DMS79 (cell line): ENCODE measurements at places on chromosomes 16 and 17.

DNA sequence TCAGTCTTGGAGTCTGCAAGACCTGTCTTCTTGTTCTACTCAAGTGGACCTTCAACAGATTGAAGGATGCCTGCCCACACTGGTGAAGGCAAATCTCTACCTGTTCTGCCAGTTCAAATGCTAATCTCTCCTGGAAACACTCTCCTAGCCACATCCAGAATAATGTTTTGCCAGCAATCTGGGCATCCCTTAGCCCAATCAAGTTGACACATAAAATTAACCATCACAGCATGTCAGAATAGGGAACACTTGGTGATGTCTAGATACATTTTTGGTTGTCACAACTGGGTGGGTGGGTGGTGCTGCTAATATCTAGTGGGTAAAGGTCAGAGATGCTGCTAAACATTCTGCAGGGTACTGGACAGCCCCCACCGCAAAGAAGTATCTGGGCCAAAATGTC lies 744.9 kb upstream of the SOX9 start:
- no peak for DNase-seq

- DNase-seq = no peak
Measured at GRCh38 chr17:82244413-82245133, 15.7 kb downstream of the SLC16A3 start.

GRCh38 chr17:64331931-64332493 lies 58.6 kb downstream of the PECAM1 start:
- no peak for DNase-seq

GRCh38 chr17:12421077-12421476 lies 244.6 kb upstream of the MYOCD start:
- DNase-seq = no peak

DNA sequence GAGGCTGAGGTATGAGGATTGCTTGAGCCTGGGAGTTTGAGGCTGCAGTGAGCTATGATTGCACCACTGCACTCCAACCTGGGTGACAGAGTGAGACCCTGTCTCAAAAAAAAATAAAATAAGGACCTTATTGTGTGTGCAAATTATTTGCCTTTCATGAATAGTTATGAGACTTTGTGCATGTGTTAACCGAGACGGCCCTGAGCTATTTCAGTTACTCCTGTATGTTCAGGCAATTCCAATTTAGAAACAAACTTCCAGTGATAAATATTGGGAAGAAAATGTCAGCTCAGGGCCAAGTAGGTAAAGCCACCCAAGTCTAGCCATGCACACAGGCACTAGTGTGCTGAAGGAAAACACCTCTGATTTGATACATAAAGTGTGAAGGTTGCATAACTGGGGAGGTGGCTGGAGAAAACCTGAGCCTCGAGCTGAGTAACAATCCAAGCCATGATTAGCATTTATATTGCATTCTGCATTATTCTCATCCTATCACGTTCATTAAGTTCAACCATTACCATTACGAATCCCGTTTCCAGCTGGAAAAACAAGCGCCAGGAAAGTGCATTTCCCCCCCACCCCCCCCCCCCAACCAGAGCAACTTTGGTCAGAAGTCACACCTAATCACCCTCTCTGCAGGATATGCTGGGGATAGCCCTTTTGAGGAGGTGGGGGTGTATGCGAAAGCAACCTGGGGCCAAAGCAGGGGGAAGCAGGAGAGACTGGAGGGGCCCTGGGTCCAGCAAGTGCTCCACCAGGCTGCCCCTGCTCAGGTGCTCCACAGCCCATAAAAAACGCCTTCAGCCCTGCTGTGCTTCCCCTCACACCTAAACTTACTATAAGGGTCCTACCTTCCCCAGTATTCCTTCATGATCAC lies 18.6 kb upstream of the ENDOV start:
- DNase-seq = no peak

- peak; percentile 99 for DNase-seq
Measured at GRCh38 chr17:49873466-49873865, 25.6 kb upstream of the TAC4 start.

DNA sequence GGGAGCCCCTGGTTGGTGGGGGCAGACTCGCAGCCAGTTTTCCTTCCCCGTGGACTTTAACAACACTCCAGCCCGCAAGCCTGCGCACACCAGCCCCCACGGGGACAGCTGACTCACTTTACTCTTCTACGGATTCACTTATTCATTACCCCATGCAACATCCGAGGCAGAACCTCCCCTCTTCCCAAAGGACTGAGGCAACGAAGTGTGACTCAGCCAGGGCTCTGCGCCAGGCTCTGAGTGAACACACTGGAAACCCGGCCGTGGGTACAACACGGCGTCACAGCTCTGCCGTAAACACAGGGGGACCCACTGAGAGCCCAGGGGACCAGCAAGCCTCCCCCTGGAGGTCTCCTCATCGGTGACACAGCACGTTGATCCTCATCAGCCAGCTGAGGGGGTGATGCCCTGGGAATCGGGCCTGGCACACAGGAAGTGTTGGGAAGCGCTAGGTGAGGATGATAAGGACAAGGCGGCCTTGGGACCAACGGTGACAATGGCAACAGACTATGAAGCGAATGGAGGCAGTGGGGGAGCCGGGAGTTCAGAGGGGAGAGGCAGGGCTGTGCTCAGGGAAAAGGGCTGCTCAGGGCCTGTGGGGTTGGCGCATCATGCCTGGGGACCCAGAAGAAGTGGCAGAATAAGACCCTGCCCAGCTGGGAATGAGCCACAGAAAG lies 14.6 kb downstream of the COTL1 start:
- DNase-seq = peak; percentile 20

DNA sequence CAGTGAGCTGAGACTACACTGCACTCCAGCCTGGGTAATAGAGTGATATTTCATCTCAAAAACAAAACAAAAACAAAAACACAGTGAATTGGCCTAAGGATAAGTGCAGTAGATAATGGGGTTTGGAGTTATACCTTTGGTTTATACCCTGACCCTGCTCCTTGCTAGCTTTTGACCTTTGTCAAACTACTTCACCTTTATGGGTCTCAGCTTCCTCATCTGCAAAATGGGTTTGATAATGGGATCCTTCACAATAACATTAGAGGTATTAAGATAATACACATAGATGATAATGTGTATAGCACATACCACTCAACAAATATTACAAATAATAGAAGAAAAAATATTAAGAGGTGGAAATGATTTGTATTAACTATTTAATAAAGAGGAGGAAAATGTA lies 85.9 kb downstream of the STXBP4 start:
- DNase-seq = no peak

DNA sequence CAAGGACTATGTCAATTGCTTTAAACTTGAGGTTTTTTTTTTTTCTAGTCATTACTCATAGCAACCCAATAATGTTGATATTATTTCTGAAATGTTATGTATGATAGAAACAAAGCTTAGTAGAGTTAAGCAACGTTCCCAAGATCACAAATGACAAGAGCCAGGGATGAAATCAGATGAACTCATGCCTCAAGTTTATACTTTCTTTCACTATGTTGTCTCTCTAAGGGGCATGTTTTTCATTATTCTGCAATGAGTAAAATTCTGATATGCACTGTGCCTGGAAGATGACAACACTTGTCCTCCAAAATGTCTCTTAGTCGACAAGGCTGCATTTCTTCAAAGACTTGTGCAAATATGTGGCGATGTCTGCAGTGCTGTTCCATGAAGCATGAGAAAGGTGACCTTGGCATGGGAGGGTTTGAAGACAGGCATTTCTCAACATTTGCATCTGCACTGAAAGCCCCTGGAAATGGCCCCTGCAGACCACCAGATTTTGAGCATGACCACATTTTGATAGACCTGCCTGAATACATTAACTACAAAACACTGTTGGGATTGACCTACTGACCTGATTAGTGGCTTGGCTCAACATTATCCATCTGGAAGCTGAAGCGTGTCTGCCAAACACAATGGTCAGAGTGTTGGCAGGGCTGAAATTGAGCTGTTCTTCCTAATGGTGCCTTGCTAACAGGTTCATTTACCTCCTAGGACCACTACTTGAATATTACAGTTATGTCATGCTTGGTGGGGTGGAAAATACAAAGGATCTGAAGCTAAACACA lies 1027.5 kb downstream of the CDH11 start:
- DNase-seq = no peak

DNA sequence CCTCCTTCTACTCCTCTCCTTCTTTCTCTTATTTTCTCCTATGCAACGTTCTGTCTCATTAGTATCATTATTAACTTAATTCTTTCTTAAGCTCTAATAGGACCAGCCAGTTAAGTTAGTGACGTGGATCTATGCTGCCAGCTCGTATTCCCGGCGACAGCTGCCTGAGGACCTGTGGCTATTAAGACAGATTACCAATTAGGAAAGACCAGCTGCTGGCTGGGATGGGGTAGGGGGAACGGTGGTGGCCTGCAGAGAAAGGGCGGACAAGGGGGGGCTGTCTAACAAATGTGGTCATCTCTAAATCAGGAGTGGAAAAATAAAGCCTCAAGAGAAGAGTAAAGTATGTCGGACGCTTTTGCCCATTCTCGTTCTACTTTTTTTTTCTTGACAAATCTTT lies 770 bp upstream of the MYH3 start:
- DNase-seq = no peak

GRCh38 chr17:78925662-78926555 lies 722 bp upstream of the TIMP2 start:
- DNase-seq = peak; percentile 10

GRCh38 chr17:13520899-13521572 lies 80.7 kb downstream of the HS3ST3A1 start:
- DNase-seq = no peak

- DNase-seq = no peak
Measured at GRCh38 chr17:79053251-79053925, 21.2 kb upstream of the ENGASE start.

GRCh38 chr17:52648995-52649394 lies 490.5 kb upstream of the CA10 start:
- no peak for DNase-seq

- peak; percentile 7 for DNase-seq
Measured at GRCh38 chr16:54847207-54847606, 83.5 kb upstream of the IRX5 start.

GRCh38 chr17:28485049-28485448 lies 11.6 kb downstream of the SLC13A2 start:
- no peak for DNase-seq

- DNase-seq = peak; percentile 11
Measured at GRCh38 chr17:8288336-8289102, at the start of gene RANGRF. RANGRF (plus strand) TSS chr17:8288670; CDS start chr17:8288789, 119 bp downstream.

DNA sequence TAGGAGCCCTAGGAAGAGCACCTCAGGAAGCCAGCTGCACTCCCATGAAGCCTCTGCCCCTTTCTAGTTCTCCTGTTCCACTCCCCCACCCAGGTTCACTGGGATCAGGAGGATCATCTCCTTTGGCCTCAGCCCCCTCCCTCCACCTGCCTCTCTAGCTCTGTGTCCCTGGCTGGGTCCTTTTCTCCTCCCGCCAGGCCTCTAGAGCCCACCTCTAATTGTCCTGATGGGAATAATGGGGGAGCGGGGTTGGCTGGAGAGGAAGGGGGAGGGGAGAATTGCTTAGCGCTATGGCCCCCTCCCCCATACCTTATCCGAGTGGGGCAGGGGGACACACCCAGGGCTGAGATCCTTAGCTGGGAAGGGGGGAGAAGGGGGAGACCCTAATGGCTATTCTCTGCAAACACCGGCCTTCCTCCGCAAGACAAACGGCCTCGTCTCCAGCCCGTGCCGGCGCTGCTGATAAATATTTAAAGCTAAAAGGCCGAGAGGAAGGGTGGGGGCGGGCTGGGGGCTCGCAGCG lies 997 bp downstream of the HOXB7 start:
- no peak for DNase-seq

- no peak for DNase-seq
Measured at GRCh38 chr17:41737680-41738023, 3.2 kb upstream of the HAP1 start.

GRCh38 chr17:80997424-80998117 lies 5.9 kb downstream of the CHMP6 start:
- DNase-seq = no peak
